ENCODE measurements at places on chromosomes 6 and 20.

DNA sequence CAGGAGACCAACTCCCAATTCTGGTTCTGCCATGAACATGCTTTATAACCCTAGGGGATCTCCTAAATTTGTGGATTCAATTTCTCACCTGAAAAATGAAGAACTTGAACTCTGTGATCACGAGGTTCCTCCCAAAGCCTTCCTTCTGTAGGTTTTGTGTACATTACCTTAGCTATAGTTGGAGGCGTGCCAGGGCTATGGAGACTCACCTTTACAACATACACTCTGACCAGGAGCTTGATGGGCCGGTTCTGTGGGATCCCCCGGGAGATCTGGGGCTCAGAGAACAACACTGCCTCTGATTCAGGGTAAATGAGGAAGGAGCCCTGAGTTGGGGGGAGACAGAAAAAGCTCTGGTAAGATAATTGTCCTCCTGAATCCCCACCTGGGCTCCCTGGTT lies 34.1 kb downstream of the ERGIC3 start:
- no peak for DNase-seq

DNA sequence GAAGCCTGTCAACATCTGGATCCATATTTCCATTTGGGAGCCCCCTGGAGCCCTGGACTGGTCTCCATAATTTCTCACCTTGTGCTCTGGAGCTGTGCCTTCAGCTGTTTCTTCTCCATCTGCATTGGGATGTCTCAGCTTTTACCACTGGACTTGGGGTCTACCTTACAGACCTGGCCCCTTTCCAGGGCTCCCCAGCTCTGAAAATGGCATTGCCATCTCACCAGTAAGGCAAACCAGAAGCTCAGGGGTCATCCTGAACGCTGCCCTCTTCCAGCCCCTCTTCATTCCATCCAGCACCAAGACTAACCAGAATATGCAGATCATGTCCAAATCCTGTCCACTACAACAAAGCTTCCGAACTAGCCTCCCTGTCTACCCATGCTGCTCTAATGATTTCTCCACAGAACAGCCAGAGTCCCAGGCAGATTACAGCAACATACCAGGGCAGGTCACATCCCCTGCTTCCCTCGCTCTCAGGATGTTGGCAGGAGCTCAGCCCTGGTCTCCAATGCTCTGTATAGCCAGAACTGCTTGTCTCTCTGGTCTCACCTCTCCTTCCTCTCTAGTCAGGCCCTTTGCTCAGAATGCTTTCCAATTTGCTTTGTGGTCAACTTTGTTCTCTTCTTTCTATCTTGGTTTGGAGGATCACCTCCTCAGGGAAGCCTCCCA lies 17.7 kb upstream of the NNAT start:
- no peak for DNase-seq

DNA sequence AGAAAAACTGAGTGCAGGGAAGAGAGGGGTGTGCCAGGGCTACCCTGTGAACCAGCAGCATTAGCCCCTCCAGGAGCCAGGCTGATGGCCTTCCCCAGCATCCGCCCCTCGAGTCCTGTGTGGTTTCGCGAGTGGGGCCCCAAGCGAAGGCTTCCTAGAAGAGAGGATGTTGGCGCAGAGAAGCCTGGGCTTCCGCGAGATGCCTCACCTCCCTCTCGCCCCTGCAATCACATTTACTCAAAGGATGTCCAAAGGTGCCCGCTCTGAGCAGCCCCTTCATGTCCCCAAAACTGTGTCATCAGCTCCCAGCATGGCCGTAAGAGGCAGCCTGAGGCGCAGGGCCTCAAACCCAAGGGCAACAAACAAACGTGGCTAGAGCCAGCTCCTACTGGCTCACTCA lies 111.7 kb downstream of the PREX1 start:
- no peak for DNase-seq

DNA sequence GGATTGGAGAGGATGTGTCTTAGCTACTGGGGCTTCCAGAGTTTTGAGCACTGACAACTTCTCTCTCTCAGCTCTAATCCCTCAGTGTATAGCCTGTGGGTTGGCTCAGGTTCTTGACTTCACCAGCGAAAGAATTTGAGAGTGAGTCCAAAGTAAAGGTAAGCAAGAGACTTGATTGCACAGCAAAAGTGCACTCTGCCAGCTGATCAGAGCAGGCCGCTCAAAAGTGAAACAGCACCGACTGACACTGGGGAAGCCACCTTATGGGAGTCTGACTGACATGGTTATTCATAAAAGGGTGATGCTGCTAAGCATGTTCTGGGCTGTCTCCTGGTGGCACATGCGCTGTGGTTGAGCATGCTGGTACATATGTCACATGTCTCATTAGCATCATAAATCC lies 389.5 kb downstream of the CBLN4 start:
- DNase-seq = no peak

DNA sequence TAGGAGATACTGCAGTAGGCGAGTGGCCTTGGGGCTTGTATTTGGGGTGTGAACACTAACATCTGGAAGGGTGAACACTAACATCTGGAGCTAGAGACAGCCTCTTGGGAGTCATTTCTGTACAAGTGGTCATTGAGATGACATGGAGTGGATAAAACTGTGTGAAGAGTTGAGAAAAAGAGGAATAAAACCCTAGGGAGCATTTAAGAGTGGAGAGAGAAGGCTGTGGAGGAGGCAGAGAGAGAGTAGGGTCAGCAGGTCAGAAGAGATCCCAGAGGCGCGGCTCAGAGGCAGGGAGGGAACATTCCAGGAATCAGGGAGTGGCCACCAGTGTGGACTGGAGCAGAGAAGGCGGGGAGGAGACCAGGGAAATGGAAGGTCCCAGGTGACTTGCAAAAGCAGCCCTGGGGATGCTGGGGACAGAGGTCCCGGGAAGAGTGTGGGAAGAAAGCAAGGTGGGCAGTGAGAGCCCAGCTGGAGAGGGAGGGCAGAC lies 202.0 kb upstream of the RNF24 start:
- peak; percentile 74 for DNase-seq

DNA sequence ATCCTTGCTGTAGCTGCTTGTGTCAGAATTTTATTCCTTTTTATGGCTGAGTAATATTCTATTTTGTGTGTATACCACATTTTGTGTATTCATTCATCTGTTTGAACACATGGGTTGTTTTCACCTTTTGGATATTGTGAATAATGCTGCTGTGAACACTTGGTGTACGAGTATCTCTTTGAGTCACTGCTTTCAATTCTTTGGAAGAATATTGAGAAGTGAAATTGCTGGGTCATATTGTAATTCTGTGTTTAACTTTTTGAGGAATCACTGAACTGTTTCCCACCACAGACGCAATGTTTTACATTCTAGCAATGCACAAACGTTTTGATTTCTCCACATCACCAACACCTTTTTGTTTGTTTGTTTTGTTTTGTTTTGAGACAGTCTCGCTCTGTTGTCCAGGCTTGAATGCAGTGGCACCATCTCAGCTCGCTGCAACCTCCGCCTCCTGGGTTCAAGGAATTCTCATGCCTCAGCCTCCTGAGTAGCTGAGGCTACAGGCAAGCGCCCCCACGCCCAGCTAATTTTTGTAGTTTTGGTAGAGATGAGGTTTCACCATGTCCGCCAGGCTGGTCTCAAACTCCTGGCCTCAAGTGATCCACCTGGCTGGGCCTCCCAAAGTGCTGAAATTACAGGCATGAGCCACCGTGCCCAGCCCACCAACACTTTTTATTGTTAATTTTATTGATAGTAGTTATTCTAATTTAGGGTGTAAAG lies 21.7 kb downstream of the CPXM1 start:
- no peak for DNase-seq

DNA sequence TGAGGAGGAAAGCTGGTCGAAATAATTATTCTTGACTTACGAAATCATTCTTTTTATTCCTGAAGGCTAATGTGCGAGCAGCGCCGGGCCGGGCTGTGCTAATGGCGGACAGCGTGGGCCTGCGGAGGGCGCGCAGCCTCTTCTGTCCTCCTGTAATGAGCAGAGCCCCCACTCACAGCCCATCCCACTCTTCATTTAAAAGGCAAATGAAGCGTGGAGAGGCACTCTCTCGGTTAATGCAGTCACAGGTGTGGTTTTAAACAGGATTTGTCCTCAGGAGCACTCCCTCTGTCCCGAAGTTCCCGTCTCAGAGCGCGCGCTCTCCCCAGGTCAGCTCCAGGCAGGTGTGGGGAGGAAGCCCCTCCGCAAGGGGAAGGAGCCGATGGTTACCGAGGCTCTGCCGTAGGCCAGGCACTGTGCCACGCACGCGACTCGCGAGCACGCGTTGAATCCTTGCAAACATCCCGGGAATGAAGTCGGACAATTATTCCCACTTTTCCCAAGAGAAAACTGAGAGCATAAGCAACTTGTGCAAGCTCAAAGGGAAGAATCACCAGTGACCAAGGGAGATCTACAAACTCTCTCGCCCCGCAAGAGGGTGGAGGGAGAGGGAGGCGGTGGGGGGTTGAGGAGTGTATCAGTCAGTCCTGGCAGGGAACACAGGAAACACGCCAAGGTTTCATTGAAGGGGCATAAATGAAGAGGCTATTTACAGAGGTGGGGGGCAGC lies 35.5 kb upstream of the ZFAND3 start:
- DNase-seq = no peak

- no peak for DNase-seq
Observed at GRCh38 chr6:132893772-132894490, 79.6 kb downstream of the RPS12 start.

DNA sequence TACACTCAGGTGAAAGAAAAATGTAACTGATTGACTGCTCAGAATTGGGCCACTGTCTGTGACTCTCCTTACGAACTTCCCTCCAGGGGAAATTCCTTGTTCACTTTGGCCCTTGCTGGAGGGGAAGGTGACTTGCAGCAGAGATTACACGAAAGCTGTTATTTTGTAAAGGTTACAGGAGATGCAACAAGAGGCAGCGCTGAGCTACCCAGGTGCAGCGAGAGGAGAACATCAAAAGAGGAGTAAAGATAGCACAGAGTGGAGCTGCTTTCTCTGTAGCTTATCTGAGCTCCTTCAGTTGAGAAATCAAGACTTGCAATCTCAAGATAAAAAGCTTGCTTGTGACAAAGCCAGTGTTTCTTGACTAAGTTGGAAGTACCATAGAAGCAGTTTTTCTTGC lies 144.6 kb downstream of the ARHGAP18 start:
- no peak for DNase-seq

DNA sequence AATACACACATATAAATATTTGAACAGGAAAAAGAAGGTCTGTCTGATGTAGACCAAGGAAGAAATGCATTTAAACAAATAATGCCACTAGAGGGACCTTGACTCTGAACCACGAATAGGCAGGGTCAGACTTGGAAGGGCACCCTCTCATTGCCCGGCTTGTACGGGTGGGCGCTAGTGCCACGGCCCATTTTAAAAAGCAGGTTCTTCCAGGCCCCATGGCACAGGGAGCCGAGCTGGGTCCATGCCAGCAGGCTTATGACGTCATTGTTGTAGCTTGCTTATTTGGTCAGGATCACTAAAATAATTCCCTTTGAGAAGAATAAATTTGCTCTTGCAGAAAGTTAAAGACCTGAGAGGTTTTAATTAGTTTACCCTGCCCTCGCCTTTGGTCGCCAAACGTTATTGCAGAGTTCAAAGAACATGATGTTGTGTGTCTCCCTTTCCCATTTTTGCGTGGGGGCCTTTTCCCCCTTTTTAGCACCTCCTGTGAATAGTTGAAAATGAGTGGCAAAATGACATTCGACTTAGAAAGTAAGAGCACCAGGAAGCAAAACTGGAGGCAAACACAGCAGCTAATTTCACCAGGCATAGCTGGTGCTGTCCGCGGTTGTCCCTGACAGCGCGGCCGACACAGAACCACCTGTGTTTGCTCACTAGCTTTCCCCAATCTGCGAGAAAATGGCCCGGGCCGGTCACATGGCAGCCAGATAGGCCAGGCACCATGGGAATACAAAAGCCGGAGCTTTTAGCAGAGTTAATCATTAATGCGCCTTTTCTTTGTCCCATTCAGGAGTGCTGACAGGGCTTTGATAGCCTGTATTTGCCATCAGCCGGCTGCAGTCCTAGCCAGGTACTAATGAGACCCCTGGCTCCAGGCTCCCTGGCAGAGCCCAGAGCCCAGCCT lies 93.8 kb downstream of the FOXA2 start:
- DNase-seq = peak; percentile 76

DNA sequence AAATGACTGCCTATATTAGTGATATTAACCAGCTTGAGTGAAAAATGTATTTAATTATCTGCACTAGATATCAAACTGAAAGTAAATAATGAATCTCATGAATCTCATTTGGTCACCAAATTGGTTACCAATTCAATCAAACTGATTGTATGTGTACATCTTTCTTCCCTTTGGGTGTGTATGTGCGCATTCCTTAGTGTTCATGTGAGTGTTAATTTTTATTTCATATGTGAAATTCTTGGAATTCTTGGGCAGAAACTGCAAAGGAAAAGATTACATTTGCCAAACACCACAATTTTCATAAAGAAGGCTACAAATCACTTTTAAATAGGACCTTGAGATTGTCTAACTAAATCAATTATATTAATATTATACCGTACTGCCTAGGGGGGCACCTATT lies 648.4 kb upstream of the MARCKS start:
- no peak for DNase-seq

GRCh38 chr6:80335121-80335531 lies 228.7 kb downstream of the BCKDHB start:
- DNase-seq = no peak

DNA sequence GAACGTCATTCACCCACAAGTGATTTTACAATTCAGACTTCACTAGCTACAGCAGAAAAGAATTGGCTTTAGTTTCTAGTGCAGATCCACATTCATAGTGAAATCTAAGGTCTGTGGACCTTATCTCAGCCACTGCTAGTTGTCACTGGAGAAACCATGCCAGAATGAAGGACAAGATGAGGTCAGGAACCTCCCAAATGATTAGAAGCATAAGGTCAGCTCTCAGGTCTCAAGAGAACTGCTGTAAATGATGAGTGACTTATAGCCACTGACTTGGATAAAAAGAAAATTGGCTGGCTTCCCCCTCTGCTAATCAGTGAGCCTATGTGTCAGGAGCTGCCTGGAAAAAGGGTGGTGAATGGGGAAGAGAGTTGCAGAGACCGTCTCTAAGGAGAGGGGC lies 265.3 kb upstream of the BMP2 start:
- no peak for DNase-seq

- no peak for DNase-seq
Observed at GRCh38 chr20:31712564-31713311, 9.9 kb downstream of the BCL2L1 start.

GRCh38 chr6:2508071-2508470 lies 242.7 kb downstream of the MYLK4 start:
- DNase-seq = no peak

- DNase-seq = no peak
Observed at GRCh38 chr20:21302664-21303060, 469 bp upstream of the XRN2 start.

DNA sequence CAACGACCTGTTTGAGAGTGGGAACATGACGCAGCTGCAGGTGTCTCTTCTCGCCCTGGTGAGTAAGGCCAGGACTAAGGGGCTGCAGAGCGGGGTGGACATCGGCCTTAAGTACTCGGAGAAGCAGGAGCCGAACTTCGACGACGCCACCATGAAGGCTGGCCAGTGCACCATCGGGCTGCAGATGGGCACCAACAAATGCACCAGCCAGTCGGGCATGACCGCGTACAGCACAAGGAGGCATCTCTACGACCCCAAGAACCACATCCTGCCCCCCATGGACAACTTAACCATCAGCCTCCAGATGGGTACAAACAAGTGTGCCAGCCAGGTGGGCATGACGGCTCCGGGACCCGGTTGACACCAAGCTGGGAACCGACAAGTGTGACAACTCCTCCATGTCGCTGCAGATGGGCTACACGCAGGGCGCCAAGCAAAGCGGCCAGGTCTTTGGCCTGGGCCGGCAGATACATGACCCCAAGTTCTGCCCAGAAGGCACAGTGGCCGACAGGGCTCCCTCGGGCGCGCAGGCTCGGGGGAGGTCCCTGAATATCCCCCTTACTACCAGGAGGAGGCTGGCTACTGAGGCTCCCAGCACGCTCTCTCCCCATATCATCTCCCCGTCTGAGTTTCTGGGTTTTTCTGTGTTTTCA lies 15.9 kb upstream of the AMD1 start:
- no peak for DNase-seq

GRCh38 chr6:20464847-20465246 lies 63.2 kb downstream of the E2F3 start:
- no peak for DNase-seq

Measured in HuH-7.5 (cell line).